ENCODE measurements at places on chromosomes 2 and 18. TPM values are rescaled to one million over a fixed set of nuclear protein-coding genes. Genes with fewer than 3 reads are reported as not detected.

CNRIP1 gene
- not detected for total RNA-seq

SCN7A gene
- total RNA-seq = not detected

CCDC85A gene
- not detected for total RNA-seq

DNA sequence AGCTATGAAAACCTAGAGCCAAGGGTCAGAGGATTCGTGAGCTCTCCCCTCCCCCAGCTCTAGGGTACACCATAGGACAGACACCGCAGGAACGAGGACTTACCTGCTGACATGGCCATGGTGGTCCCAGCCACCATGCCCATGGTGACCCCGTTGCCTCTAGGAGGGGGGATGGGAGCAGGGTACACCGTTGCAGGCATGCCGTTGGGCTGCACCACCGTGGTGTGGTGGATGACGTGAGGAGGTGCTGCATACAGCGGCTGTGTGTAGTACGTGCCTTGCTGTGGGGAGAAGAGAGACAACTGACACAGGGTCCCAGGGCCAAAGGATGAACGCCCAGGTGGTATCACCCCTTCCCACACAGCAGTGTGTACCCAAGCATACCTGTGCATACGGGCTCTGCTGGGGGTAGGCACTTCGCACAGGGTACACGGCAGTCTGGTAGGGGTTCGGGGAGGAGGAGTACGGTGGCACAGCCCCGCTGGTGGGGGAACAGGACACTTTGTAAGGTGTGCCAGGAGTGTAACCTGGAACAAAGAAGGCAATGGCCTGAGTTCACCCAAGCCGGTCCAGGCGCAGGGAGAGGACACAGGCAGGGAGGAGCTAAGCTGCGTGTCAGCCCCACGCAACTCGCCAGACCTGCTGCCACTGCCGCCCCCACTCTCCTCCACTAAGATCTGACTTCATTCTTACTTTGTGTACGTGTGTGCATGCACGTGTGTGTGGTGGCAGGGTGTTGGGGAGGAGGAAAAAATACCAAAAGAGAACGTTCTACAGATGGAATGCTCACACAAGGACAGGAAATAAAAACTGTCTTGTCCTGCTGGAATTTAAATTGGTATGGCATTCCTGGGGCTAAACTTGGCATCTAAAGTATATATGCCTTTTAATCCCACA, 37.8 kb downstream of the FAM168B start:
- no peak for DNase-seq

GRCh38 chr2:236691799-236692167, 122.2 kb downstream of the ACKR3 start:
- no peak for DNase-seq

- DNase-seq = no peak
Observed at GRCh38 chr2:128198656-128199055, 107.7 kb downstream of the UGGT1 start.

DNA sequence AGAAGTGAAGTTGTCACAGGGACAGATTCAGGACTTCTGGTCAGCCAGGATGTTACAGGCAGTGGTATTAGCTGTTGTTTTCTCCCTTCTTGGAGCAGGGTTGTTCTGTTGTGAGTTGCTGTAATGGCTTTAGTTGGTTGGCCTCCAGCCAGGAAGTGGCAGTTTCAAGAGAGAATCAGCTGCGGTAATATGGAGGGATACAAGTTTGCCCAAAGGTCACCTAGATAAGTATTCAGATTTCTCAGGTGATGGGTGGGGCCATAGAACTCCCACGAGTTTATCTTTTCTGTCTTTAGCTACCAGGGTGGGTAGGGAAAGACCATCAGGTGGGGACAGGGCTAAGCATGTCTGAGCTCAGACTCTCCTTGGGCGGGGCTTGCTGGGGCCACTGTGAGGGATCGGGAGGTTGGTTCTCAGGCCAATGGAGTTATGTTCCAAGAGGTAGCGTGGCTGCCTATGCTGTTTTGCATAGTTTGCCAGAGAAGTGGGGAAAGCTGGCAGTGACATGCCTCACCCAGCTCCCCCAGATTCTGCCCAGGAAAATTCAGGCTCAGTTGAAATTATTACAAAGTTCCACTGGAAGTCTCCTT, 640.4 kb upstream of the CHAC2 start:
- DNase-seq = no peak

DNA sequence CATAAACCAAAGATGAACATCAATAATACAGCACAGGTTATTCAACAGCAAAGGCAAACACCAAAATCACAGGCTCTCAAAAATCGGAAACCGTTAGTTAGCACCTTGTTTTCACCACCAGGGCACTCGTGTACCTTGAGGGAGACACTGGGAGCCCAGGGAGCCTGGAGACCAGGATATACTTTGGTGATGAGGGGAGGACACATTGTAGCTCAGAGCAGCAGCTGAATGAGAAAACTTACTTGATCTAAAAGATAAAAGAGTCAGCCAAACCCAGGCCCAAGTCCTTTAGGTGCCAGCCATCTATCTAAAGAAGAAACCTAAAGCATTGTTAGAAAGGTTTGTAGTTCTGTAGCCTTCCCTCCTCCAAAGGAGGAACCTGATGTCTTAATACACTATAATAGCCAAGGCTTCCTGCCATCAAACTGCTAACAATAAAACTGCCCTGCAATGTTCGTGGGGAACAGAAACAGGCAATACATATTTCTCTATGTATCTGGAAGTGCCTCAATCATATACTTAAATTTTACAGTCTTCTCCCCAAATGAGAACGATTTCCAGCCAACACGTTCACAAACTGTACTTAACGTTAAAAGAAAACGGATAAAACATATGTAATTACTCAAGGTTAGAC, 19.3 kb downstream of the BCL11A start:
- no peak for DNase-seq

- no peak for DNase-seq
Observed at GRCh38 chr2:26816893-26817292, 31.0 kb downstream of the CENPA start.

- DNase-seq = no peak
Observed at GRCh38 chr2:112588611-112589045, 4.2 kb downstream of the CHCHD5 start.

- no peak for DNase-seq
Observed at GRCh38 chr18:79613186-79613931, 66.2 kb upstream of the CTDP1 start.

GRCh38 chr2:26395394-26395793, 6.3 kb upstream of the DRC1 start:
- no peak for DNase-seq

- DNase-seq = peak; percentile 56
Observed at GRCh38 chr2:190882856-190883582, 2.4 kb downstream of the GLS start.

- no peak for DNase-seq
Observed at GRCh38 chr2:73174941-73175662, 27.3 kb upstream of the NOTO start.

GRCh38 chr2:45128580-45128997, 119.3 kb upstream of the SIX2 start:
- DNase-seq = no peak

DNA sequence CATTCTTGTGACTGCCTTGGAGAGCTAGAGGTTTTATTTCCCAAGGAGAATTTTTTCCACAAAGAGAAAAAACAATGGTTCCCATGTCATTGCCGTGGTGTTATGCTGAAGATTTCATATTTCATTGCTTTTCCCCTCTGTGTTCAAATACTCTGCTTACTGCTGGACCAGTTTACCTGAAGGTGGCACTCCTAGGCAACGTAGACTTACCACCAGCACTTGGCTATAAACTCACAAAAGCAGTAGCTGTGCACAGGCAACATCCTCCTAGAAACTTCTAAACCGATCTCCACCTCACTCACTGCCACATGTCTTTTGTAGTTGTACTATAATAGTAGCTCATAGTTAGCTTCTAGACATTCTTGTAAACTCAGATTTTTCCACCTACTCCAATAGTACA, 1319.7 kb upstream of the CRIM1 start:
- DNase-seq = no peak

DNA sequence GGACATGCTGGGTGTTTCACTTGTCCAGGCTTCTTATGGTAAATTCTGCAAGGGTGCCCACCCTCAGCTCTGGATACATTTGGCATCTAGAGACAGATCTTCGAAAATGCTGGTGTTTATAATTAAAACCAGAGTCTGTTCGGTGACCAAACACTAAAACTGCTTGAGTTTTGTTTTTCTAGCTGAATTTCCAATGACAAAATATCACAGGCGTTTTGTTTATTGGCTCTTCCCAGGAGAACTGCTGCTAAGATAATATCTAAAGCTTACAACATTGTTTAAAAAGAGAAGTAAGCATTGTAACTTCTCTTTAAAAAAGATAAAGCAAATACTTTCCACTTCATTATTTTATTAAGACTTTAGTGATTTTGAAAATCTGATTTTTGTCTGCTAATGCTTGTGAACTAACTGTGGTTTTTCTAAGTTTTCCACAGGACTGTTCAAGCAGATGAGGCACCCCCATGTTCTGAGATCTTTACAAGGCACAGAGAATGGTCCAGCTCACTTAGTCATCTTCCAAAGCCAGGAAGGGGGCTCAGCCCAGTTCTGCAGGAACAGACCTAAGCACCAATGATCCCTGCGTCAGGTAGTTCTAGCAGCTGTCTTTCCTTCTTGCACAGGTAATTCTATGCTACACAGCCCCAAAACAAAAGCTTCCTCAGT, 94.8 kb upstream of the LTBP1 start:
- no peak for DNase-seq
